Effector CD4-positive, alpha-beta T cell (primary cell): ENCODE measurements at places on chromosomes 11 and 22.

GRCh38 chr22:24420072-24420976 lies 7.1 kb upstream of the ADORA2A start:
- no peak for DNase-seq

- DNase-seq, result no peak
Measured at GRCh38 chr11:121523581-121524232, 70.9 kb upstream of the SORL1-AS1 start.

DNA sequence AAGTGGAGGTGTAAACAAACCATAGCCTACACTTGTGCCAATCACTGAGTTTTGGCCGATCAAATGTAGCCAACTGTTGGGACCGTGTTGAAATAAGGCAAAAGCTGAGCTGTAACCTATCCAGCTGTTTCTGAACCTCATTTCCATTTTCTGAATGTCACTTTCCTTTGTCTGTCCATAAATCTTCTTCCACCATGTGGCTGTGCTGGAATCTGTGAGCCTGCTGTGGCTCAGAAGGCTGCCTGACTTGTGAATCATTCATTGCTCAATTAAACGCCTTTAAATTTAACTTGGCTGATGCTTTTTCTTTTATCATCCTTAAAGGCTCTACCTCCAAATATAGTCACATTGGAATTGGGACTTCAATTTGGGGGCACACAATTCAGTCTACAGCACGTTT lies 203.1 kb upstream of the MPPED2 start:
- DNase-seq, result no peak

GRCh38 chr11:94788396-94788795 lies 20.2 kb downstream of the AMOTL1 start:
- no peak for DNase-seq

DNA sequence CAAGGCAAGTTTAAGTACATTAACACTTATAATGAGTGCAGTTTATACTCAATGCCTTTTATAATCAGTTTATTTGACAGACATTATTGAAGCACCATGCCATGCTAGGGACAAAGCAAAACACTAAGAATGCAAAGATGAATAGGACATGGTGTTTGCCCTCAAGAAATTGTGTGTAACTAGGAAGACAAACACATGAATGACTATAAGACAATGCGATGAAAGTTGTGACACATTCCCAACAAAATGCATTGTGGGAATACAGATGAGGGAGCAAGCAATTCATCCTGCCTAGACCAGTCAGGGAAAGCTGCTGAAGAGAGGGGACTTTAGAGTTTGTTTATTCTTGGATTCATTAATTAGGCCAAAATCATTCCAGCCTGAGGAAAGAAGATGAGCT lies 133.8 kb upstream of the TRPC6 start:
- DNase-seq, result no peak

DNA sequence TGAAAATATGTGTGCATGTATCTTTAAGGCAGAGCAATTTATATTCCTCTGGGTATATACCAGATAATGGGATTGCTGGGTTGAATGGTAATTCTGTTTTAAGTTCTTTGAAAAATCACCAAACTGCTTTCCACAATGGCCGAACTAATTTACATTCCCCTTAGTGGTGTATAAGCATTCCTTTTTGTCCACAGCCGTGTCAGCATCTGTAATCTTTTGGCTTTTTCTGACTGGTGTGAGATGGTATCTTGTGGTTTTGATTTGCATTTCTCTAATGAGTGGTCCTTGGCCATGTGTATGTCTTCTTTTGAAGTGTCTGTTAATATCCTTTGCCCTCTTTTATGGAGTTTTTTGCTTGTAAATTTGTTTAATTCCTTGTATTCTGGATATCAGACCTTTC lies 24.3 kb downstream of the CCDC15 start:
- no peak for DNase-seq

- no peak for DNase-seq
Measured at GRCh38 chr11:79185351-79185750, 255.5 kb downstream of the TENM4 start.
